ENCODE measurements at places on chromosomes 1 and 21.

GRCh38 chr1:222697203-222697602, 15.1 kb downstream of the AIDA start:
- DNase-seq = no peak

DNA sequence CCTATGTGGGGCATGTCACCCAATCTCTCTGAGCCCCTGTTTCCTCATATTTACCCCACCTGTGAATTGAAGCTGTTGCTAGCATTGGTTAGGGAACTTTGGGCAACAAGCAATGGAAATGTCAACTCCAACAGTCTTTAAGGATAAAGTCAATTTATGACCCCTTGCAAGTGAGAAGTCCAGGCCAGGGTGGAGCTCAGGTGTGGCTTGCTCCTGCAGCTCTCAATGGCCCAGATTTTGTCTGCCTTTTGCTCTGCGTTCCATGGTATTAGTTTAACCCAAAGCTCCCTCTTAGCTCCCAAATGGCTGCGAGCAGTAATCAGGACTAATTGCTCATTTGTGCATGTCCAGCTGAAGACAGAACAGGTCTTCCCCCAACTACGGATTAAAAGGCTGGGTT, 70.4 kb upstream of the ABCG1 start:
- DNase-seq = no peak

DNA sequence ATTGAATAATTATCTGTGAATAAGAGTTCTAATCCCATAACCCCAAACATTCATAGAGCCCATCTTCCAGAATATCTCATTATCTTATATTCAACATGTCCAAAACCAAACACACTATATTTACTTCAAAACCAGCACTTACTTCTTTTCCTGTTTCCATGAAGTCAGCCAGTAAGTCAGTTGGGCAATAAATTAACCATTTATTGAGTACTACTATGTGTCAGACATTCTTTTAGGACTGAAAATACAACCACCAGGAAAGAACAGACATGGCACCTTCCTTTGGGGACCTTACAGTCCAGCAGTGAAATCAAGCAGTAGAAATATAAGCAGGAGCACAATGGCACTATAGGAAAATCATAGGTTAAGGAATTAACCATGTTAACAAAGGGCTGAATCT, 8.8 kb downstream of the AK5 start:
- DNase-seq = no peak

GRCh38 chr1:155933591-155934096, 569 bp downstream of the KHDC4 start:
- no peak for DNase-seq

- no peak for DNase-seq
Observed at GRCh38 chr1:58997060-58997411, 213.2 kb upstream of the JUN start.

- DNase-seq = no peak
Observed at GRCh38 chr1:67299296-67299695, 8.4 kb upstream of the IL12RB2 start.

DNA sequence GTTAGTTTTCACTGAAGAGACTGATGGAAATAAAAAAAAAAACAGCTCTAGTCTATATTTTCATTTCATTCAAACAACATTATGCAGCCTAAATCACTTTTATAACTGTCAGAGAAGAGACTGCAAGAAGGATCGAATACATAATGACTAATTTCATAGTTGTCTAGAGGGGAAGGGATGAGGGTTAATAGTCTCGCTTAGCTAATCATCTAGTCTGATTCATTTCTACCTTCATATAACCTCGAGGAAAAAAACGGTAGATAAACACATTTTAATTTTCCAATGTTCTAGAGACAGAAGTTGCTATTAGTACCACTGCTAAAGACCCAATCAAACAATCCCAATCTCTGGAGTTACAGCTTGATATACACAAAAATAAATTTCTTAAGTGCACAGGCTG, 3.5 kb downstream of the FUBP1 start:
- no peak for DNase-seq

- no peak for DNase-seq
Observed at GRCh38 chr21:45512626-45513002, 29.6 kb downstream of the SLC19A1 start.

- no peak for DNase-seq
Observed at GRCh38 chr1:91505086-91505485, 4.4 kb downstream of the CDC7 start.

DNA sequence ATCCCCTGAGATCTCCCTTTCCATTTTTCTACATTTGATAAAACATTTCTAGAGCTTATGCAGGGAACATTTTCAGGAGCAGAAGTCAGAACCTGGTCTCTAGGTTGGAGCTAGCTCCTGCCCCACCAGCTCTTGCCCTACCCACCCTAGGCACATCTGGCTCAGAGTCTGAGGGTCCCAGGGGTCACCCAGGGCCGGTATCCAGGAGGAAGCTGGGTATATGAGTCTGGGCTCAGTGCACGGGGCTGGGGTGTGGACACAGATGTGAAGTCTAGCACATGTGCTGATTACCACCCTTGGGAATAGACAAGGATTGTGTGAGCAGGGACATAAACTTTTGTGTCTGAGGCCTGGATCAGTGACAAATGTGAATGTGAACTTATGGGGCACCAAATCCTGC, 95.4 kb downstream of the MATN1 start:
- no peak for DNase-seq

GRCh38 chr1:162193221-162193620, 123.7 kb downstream of the NOS1AP start:
- no peak for DNase-seq

DNA sequence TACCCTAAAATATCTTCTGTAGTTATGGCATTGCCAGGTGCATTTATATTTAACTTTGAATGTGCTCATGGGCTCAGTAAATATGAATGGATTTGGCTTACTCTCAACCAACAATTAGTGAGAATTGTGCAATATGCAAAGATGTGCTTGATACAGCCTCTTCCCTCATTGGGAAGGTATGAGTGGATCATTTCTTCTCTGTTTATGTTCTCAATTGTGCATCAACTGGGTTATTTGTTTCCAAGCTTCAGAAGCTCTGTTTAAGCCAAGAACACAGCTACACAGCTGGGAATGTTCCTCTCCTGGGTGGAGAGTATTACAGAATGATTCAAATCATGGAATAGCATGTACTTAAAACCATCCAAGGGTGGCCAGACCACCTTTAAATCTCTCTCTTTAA, 17.6 kb upstream of the MAP1LC3C start:
- no peak for DNase-seq

GRCh38 chr1:192061556-192061955, 96.7 kb upstream of the RGS18 start:
- no peak for DNase-seq

GRCh38 chr21:38816400-38816977, 10.8 kb downstream of the ETS2 start:
- DNase-seq = no peak

GRCh38 chr1:161176468-161177111, 717 bp downstream of the B4GALT3 start:
- no peak for DNase-seq

GRCh38 chr1:31521761-31522555, 54.4 kb upstream of the TINAGL1 start:
- no peak for DNase-seq

- DNase-seq = no peak
Observed at GRCh38 chr1:22794647-22795365, 84.2 kb downstream of the EPHB2 start.

GRCh38 chr1:150152182-150152536, 2.4 kb downstream of the PLEKHO1 start:
- DNase-seq = no peak

- DNase-seq = no peak
Observed at GRCh38 chr21:33330726-33331125, 6.0 kb downstream of the IFNAR1 start.

- no peak for DNase-seq
Observed at GRCh38 chr1:25654109-25654660, 37.6 kb downstream of the MAN1C1 start.

- no peak for DNase-seq
Observed at GRCh38 chr1:241787691-241788090, 60.3 kb upstream of the EXO1 start.

- DNase-seq = no peak
Observed at GRCh38 chr21:17690078-17690494, 77.4 kb upstream of the BTG3 start.

GRCh38 chr1:219555806-219556205, 57.1 kb downstream of the ZC3H11B start:
- no peak for DNase-seq

DNA sequence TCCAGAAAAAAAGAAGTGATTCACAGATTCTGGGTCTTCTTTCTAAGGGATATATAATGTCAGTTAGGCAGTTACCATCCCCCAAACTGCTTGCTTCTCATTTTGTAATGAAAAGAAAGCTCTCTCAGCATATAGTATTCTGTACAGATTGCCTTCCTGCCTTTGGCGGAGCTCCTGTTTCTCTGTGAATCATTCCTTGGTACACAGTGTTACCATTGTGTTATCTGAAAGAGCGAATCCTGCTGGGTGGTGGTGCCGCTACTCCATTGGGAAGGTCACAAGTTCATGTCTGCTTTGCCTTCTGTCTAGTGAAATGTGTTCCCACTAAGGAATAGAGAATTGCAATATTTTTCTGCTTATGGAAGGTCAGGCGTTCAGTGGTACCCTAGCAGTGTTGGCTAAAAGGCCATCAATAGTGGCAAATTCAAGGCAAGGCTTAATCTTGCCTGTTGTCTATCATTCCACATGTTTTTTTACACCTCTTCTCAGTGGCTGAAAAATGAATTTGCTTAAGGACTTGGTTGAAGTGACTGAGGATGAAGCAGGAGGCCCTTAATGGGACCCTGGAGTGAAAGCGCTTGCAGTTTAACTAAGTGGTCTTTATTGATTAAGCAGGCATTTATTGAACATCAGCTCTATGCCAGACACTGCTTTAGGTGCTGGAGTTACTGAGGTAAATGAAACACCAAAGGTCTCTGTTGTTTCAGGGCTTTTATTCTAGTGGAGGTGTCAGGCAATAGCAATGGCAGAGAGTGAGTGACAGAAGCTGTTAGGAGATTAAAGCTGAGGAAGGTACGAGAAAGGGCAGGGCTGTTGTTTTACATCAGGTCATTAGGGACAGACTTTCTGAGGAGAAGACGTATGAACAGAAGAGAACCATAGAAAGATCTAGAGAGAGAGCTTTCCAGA, 186.7 kb downstream of the PDE4B start:
- no peak for DNase-seq

DNA sequence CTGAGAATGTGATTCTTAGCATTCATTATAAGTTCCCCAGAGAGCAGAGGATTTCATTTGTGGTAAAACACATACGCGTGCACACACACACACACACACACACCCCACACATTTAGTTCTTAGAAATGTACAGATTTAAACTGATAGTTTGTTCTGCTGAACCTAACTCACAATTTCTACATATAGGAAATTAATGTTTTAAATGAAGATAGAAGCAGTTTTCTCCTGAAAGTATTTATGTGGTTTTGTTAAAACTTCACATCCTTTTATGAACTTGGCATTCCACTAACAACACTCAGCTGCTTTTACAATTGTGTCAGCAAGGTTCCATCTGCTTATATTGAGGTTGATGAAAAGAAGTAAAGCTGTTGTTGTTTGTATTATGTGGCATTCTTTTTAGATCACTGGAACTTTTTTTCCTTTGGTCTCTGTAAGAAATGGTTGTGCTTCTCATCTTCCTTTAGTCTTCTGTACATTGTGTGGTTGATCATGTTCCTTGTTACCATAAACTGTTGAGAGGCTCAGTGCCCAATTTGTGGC, 41.6 kb downstream of the AK4 start:
- DNase-seq = no peak

DNA sequence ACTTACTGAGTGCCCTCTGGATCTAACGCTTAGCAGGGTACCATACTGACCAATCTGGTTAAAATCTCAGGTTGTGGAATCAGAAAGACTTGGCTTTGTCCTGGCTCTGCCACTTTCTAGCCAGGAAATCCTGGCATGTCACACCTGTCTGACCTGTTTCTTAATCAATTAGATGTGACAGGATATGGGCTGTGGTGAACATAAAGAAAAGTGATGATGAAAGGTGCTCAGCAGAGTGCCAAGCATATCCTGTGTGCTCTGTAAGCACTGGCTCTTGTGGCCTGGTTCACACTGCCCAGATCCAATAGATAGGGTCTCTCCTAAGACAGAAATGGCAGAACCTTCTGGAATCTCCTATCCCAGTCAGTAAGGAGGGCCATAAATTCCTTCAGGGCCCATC, 53.9 kb downstream of the PHC2 start:
- DNase-seq = no peak

GRCh38 chr1:199463521-199464127, 563.9 kb upstream of the NR5A2 start:
- peak; percentile 1 for DNase-seq

DNA sequence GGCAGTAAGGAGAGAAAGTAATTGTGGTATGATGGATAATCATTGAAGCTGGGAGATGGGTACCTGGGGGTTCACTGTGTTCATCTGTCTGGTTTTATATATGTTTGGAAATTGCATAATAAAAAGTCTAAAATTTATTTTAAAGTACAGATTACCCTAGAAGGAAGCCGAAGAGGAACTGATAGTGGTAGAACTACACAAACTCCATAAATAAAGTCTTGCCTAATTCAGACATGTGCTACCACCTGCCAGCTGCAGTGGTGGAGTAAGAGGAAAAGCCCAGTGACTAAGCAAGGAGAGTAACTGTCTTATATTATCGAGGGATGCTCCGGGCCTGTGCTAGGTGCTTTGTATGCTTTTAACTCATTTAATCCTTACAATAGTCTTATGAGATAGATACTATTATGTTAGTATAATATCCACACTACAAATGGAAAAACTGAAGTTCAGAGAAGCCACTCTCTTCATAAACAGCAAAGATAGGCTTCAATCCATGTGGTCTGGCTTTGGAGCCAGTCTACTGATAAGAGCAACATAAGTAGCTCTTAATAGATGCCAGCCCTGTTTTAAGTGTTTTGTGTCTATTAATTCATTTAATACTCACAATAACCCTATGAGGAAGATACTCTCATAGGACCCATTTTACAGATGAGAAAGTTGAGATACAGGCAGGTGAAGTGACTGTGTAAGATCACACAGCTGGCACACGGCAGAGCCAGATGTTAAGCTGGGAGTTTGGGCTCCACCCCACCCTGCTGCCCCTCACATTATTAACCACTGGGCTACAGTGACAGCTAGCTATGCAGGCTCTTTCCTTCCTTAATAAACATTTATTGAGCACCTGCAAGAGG, 56.8 kb upstream of the HNRNPU start:
- no peak for DNase-seq
